ENCODE measurements at places on chromosomes 5 and 9.

- no peak for DNase-seq
These were observed 15.2 kb downstream of the GBGT1 start for GRCh38 chr9:133148199-133149129.

DNA sequence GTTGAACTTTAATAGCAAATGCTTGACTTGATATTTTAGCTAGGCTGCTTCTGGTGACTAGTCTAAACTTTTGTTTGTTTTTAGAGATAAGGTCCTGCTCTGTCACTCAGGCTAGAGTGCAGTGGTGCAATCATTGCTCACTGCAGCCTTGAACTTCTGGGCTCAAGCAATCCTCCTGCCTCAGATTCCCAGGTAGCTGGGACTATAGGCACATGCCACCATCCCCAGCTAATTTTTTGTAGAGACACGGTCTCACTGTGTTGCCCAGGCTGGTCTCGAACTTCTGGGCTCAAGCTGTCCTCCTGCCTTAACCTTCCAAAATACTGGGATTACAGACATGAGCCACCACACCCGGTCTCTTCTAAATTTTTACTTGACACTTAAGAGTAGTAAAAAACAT is 20.7 kb downstream of the CDC37L1 start:
- DNase-seq = no peak

GRCh38 chr9:119020284-119020683 is 349.0 kb downstream of the BRINP1 start:
- DNase-seq = no peak

- no peak for DNase-seq
These were observed 189.7 kb downstream of the ATPSCKMT start for GRCh38 chr5:10059980-10060379.

DNA sequence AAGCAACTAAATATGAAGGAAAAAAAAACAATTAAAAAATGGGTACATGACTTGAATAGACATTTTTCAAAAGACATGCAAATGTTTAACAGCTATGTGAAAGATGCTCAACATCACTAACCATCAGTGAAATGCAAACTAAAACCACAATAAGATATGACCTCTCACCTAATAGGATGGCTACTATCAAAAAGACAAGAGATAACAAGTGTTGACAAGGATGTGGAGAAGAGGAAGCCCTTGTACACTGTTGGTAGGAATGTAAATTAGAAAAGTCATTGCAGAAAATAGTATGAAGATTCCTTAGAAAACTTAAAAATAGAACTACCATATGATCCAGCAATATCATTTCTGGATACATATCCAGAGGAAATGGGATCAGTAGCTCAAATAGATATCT is 324.7 kb upstream of the TLE4 start:
- DNase-seq = no peak

GRCh38 chr9:78542491-78543181 is 245.7 kb downstream of the PSAT1 start:
- DNase-seq = peak; percentile 21

DNA sequence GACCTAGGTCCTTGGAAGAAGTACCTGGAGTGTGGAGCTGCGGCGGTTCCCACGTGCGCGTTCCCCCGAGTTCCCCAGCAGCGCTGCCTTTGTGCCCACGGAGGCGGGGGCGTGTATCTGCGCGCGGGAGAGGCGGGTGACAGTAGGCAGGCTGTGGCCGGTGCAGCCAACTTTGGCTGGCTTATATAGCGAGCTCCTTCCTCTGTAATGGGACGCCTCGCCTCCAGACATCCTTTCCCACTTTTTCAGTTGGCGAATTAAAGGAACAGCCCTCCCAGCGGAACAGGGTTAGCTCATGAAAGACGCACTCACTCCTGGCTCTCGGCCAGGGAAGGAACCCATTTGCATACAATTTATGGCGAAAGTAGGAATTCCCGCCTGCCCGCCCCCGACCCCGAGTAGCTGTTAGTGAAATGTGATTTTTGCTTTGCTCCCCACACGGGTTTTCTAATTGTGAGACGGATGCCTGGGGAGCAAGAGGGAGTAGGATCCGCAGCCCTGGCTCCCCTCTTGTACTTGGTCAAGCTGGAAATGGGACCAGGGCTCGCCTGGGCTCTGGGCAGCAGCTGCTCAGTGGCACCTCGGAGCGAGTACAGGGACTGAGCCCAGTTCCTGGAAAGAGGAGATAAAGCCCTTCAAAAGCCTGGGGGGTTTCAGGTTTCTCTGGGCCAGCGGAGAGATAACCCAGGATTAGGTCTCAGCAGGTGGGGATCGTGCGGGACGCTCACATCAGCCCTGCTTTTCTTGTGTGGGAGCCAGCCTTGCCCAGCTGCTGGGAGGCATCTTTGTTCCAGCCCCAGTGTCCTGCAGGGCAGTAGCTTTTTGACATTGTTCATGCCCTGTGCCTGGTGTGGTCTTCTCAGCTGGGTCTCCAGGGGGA is at the start of gene TNC:
Gene TNC (minus strand): TSS at position 159 of the 880 bp plus-strand sequence. CDS start 27,139 bp downstream, outside the sequence.
- peak; percentile 56 for DNase-seq

GRCh38 chr9:83006378-83006777 is 56.6 kb downstream of the RASEF start:
- no peak for DNase-seq

DNA sequence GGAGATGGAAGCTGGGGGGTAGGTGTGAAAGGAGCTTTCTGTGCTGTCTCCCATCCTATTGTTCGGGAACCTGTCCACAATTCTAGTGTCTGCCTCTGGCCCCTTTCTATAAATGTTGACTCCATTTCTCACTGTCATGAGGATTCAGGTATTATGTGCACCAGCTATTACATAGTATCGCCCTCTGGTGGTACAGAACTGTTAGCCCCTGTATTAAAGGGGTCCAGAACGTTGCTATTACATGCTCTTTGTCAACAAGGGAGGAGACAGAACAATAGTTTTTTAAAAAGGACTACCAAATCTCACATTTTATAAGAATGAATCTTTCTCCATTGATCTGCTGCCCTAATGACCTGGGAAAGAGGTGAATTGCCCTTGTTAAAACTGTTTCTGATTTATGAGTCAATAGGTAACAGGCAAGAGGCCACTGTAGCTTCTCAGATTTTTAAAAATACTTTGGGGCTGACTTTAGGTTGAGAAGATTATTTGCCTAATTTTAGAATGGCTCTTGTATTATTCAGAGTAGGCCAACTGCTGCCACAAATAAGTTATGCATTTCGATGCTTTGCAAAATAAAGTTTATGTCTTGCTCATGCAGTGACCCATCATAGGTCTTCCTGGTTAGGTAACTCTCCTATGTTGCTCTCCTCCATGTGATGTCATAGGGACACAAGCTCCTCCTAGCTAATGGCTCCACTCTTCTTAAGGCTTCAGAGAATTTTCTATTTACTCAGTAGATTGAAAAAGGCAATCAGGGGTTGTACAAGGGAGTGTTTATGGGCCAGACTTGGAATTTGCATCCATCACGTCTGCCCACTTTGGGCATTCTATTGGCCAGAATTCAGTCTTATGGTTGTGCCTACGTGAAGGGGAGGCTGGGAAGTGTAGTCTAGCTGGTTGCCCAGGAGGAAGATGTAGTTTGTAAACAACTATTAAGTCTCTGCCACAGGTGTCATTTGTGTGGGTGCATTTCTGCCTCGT is 20.8 kb downstream of the DCANP1 start:
- no peak for DNase-seq

DNA sequence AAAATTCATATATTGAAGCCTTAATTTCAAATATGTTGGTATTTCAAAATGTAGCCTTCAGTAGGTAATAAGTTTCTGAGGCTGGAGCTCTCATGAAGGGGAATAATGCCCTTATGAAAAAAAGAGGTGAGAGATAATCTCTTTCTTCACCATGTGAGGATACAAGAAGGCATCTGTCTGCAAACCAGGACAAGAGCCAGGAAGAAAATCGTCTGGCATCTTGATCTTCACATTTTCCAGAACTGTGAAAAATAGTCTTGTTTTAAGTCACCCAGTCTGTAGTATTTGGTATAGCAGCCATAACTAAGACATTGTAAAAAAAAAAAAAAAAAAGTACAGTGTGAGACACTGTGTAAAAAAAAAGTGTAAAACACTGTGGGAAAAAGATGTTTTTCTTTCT is 768.9 kb downstream of the TAF11L14 start:
- no peak for DNase-seq

DNA sequence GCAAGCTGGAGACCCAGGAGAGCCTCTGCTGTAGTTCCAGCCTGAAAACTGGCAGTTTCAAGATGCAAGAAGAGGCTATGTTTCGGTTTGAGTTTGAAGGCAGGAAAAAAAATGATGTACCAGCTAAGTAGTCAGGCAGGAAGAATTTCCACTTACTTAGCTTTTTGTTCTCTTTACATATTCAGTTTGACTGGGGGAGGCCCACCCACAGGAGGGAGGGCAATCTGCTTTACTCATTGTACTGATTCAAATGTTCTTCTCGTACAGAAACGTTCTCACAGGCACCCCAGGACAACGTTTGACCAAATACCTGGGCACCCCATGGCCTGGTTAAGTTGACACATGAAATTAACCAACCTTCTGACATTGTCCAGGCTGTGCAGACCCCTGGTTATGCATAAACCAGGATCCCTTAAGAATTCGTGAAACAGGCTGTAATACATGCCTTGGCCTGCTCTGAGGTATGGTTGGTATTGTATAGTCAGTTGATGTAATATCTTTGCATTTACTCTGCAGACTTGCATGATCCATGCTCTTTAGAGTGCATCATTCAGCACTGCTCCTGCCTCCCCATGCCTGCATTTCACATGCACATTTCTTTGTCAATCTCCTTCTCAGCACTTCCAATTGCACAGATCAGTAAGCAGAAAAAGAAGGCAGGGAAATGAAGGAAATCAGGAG is 687.1 kb downstream of the TAF11L14 start:
- DNase-seq = no peak

GRCh38 chr9:108691614-108692013 is 164.2 kb downstream of the ACTL7B start:
- DNase-seq = no peak

GRCh38 chr5:37448941-37449340 is 69.8 kb downstream of the WDR70 start:
- DNase-seq = no peak

GRCh38 chr9:127253446-127253845 is 11.1 kb upstream of the GARNL3 start:
- no peak for DNase-seq

Data from glutamatergic neuron (in vitro differentiated cells).